Fibroblast of skin of right biceps (primary cell): ENCODE measurements at places on chromosomes 4 and X.
A peak's percentile ranks its signal among the peaks of the same experiment; 100 is the strongest.

DNA sequence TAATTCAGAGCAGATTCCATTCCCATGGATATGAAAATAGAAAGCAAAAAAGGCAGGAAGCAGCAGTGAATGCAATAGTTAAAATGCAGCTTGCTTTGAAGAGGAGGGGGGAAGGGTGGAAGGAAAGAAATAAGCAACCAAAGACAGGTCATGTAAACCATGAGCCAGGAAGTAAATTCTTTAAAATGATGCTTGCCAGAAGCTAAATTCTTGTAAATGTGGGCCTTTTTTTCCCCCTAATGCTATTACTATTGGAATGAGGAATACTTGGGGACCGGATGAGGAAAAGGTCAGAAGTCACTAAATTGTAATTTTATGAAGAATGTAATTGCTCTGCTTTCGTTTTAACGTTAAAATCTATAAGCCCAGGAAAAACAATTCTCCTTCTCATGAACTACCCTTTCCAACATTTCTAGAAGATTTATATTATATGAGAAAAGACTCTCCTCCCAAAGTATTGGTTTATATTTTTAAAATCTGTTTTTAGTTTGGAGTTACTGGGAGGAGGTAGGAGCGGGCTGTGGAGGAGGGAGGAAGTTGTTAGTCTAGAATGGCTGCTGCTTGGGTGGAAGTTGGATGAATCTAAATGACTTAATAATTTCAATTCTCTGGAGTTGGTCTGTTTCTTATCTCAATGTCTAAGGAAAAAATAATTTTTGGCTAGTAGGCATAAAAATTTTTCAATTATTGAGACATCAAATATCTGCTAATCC is 77.6 kb upstream of the PCDH18 start:
- DNase-seq, result peak; percentile 84

DNA sequence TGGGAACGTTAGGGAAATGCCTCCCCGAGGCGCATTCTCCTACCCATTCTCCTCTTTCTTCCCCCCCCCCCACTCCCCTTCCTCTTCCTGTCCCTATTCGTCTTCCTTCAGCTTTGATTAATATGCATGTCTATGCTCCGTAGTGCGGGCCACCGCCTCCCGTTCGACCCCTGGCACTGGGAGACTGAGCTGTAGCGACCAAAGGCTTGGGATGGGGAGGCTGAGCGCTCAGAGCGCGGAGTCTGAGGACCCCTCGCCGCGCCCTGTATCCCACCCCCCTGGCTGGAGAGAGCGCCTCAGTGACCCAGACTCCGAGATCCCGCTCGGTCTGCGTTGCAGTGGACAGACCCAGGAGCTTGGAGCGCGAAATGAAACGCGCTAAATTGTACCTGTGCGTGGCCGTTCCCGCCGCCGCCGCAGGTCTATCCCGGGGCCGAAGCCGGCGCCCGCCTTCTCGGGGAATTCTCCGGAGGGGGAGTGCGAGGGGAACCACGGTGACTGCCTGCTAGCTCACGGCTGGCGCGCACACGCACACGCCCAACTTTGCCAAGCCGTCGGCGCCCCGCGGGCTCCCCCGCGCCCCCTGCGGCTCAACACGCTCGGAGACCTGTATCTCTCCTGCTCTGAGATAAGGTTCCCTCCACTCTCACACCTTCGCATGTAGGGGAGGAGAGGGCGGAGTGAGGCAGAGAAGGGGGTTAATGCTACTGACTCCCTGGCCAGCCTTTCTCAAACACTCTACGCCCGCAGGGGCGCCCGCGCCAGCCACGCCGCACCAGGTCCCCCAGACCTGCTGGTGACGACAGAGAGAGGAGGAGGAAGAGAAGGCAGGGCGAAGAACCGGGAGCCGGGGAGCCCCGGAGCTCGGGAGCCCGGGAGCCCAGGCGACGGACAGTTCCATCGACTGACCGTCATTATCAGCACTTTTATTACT is 1.5 kb upstream of the PTCHD1 start:
- DNase-seq, result no peak

GRCh38 chr4:120769227-120769626 is 153.3 kb downstream of the PRDM5 start:
- peak; percentile 84 for DNase-seq

DNA sequence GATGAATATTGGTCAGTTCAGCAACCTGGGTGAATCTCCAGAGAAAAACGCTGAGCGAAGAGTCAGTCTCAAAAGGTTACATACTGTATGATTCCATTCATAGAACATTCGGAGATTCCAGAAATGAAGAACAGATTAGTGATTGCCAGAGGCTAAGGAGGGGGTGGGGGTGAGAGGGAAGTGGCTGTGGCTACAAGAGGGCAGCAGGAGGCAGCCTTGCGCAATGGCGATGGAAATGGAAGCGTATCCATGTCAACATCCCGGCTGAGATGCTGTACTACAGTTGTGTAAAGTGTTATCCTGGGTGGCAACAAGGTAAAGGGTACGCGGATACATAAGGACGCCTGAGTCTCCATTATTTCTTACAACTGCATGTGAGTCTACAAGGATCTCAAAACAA is 18.0 kb downstream of the LYAR start:
- DNase-seq, result peak; percentile 3

DNA sequence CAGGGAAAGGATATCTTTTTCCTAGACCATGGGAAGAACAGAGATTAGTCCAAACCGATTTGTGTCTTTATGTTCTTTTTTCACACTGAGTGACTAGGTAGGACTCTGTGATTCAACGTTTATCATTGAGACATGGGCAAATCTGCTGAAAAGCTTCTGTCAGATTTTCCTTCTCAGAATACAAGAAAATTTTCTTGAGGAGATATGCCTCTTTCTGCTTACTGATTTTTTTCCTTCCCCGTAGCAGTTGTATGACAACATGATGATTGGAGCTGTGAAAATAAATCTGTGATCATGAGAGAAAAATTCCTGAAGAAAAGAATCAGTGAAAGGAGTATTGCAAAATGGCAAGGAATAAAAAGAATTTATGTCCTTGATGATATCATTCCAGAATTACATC is 130.6 kb upstream of the FAT4 start:
- DNase-seq, result peak; percentile 6

DNA sequence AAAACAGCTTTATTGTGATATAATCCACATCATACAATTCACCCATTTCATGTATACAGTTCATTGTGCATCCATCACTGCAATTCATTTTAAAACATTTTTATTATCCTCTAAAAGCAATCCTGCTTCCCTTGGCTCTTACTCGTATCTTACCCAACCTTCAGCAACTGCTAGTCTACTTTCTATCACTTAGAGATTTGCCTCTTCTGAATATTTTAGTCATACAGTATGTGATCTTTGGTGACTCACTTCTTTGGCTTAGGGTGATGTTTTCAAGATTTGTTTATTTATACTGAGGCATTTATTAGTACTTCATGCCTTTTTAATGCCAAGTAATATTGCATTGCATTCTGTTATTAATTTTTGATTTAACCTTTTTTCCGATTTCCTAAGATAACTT is 15.0 kb upstream of the MSMO1 start:
- peak; percentile 45 for DNase-seq

DNA sequence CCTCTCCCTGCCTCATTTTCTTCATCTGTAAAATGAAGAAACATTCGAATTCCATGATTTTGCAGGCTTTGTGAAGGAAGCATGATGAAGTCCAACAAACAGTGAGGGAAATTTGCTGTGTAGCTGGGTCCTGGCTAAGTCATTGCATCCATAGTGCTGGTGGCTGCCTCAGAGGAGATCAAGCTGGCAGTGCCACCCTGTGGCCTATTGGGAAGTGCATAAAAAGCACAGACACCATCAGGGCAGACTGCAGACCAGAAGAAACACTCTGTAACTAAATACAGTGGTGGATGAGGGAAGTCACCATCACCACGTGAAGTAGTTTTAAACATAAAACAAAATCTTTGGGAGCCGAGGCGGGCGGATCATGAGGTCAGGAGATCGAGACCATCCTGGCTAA is 40.7 kb upstream of the DDX3X start:
- DNase-seq, result no peak

GRCh38 chrX:8639949-8640475 is 91.9 kb downstream of the ANOS1 start:
- no peak for DNase-seq

GRCh38 chrX:15718283-15718970 is 19.6 kb upstream of the CA5B start:
- DNase-seq, result no peak

- DNase-seq, result no peak
These were observed 54.2 kb downstream of the LEF1 start for GRCh38 chr4:108114503-108114902.

DNA sequence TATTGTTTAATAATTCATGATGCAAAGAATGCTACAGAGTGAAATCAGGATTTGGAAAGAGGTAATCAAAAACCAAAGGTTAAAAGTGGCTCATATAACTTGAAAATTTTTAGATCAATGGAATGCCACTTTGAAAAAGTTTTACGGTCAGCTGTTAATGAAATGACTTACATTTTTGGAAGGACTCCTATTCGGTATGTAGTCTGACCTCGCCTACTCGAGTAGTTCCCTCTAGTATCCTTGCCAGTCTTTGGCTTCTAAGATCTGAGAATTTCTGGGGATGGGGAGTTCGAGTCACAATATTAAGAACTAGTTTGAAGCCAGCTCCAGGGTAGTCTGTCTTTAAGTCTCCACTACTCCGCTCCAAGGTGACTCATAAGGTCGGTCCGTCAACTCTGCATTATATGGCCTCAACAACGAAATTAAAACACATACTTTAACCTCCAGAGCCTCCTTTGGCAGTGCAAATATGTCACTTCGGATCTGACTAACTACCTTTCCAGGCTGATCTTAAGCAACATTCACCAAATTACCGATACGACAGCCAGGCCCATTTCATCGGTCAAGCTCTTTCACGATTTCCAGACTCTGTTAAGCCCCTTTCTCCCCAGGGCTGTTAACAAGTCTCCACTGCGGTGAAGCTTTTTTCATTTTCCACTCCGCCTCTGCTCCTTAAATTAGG is 733 bp upstream of the NAA15 start:
- peak; percentile 63 for DNase-seq

- no peak for DNase-seq
These were observed 40.0 kb upstream of the SMARCA5 start for GRCh38 chr4:143473334-143474126.

DNA sequence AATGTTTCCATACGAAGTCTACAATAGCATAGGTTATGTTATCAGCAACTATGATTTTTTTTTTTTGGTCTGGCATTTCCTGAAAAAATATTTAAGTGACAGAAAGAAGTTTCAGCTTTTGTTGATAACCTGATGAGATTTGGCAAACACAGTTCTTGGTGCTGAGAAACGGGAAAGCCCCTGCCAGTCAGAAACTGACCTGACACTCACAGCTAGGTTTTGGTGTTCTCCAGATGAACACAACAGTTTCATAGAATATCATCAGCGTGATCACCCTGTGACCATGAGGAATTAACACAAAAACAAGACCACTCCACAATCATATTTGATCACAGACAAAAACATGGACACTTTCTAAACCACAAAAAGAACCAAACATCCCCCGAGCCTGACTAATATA is 152.5 kb upstream of the DCAF8L1 start:
- no peak for DNase-seq

DNA sequence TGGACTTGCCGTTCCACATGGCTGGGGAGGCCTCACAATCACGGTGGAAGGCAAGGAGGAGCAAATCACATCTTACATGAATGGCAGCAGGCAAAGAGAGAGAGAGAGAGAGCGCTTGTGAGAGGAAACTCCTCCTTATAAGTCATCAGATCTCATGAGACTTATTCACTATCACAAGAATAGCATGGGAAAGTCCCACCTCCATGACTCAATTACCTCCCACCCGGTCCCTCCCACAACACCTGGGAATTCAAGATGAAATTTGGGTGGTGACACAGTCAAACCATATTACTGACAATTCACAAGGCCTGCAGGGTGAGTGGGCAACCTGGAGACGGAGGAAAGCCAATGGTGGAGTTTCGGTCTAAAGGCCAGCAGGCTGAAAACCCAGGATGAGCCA is 394.3 kb upstream of the TRAM1L1 start:
- DNase-seq, result no peak

DNA sequence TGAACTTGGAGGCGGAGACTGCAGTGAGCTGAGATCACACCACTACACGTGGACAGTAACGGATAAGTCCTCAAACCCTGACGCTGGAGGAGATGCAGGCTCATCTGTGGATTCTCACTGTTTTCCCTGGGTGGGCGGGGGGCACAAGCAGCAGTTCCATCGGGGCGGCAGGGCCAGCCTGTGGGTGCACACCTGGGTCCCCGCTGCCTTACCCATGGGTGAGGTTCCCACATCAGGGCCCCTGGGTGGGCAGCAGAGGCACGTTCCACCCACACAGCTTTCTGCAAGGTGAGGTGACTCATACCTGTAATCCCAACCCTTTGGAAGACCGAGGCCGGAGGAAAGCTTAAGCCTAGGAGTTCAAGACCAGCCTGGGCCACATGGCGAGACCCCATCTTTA is 56.6 kb upstream of the MXD4 start:
- DNase-seq, result no peak

GRCh38 chr4:133014473-133015135 is 134.5 kb upstream of the PCDH10 start:
- no peak for DNase-seq

DNA sequence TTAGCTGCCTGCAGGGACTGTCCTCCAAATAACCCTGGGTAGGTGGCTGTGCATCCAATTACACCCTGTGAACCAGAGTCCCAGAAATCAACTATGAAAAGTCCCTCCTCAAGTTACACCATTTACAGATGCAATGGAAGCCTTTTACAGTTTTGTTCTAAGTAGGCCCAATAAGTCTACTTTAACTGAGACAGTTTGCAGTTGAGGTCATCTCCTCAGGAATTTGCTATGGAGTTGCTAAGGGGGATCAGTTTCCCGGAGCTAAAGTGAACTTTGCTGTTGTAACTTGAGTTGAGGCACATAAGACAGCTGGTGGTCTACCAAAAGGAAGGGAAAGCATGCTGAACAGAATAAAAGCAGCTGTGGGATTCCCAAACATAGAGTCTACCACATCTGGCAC is 121.6 kb upstream of the STK26 start:
- no peak for DNase-seq

DNA sequence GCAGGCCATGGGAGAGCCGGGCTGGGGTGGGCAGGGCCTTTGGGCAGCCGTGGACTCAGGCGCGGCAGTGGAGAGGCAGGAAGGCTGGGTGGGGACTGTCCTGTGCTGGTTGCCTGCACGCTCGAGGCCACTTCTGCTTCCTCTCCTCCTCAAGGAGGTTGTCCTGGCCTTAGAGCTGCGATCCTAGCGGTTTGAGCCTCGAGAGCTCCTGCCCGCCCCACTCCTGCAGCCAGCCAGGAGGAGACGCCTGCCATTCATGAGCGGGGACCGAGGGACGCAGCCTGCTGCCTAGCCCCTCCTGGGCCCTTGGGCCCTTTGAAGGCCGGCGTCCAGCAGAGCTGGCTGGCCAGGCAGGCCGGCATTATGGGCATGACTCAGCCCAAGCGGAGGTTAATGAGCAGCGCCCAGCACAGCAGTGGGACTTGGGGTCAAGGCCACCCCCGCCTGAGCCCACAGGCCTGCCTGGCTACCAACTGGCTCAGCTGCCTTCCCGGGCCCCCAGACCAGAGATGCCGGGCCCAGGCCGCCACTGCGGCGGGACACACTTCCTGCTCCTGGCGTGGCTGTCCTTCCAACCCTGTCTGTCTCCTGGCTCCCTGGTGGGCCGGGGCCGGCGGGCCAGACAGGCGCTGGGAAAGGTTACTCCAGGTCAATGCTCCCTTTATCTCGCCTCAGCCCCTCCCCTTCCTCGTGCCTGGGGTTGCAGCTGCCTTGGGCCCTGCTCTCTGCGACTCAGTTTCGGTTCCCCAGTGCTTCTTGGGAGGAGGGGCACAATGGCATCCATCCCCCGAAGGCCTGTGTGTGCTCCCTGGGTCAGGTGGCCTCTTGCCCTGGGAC is 1.8 kb downstream of the ABCD1 start:
- DNase-seq, result peak; percentile 7
